ENCODE measurements at places on chromosomes 6 and 20.

- no peak for DNase-seq
Measured at GRCh38 chr6:125554456-125554855, 195.0 kb upstream of the HEY2 start.

DNA sequence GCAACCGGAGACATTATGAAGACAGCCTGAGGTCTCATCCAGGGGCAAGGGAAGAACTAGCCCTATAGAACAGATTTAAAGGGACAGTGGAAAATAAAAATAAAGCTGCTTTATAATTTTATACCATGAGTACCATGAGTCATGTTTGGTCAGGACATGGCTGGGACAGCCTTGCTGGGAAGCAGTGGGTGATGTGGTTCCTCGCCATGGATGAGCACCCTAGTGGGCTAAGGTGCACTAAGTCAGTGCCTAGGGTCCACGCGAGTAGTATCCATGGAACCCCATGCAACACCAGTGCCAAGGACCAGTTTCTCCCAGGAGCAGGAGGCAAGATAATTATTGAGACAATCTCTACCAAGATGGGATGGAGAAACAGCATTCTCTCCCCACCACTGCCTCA is 33.4 kb upstream of the ELMO2 start:
- no peak for DNase-seq

GRCh38 chr6:143611580-143611979 is 66.2 kb upstream of the PHACTR2 start:
- DNase-seq: no peak

- no peak for DNase-seq
Measured at GRCh38 chr20:1838556-1839279, 56.5 kb upstream of the SIRPA start.

DNA sequence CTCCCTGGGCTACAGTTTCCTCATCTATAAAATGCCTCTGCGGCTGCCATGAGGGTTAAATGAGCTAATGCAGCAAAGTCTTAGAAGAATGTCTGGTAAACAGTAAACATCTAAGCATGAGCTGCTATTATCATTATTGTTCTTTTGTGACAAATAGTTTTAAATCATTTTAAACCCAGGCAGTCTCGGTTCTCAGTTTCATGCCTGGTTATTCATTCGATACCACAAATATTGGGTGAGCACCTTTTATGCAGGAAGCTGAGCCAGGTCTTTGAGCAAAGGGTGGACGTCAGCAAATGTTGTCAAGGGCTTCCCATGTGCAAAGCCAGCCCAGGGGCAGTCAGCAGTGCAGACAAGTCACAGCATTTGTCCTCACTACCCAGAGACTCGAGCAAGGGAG is 128.7 kb downstream of the NFATC2 start:
- no peak for DNase-seq

DNA sequence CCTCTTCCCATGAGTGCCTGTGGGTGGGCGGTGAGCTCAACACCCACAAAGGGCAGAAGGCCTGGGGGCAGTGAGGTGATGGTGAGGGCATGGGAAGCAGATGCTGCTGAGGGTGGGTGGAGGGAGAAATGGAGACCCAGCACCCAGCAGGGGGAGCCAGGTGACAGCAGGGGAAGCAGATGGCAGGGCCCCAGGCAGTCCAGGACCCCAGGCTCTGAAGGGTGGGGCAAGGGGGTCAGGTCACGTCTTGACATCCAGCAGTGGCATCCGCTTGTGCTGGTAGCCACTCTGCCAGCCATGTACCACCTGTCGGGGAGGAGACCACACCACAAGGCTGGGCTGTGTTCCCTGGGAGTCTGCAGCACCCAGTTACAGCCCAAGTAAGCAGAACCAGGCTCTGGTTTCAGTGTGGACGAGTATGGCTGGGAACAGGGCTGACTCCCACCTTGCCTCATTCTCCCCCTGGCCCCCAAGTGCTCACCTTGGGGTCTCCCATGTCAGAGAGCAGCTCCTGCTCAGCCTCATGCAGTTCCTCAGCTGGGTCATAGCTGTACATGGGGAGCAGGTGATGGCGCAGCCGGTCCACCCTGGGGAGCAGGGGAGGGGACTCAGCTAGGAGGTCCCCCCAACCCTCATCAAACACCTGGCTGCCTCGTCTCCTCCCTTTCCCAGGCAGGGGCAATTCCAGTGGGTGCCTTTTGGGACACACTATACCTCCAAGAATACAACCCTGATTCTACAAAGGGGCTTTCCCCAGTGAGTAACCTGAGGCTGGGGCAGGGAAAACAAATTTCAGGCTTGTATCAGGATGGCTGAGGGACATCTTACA is 2.0 kb downstream of the SMIM29 start:
- no peak for DNase-seq

GRCh38 chr6:52735071-52735470 is 28.2 kb downstream of the GSTA2 start:
- DNase-seq: no peak

DNA sequence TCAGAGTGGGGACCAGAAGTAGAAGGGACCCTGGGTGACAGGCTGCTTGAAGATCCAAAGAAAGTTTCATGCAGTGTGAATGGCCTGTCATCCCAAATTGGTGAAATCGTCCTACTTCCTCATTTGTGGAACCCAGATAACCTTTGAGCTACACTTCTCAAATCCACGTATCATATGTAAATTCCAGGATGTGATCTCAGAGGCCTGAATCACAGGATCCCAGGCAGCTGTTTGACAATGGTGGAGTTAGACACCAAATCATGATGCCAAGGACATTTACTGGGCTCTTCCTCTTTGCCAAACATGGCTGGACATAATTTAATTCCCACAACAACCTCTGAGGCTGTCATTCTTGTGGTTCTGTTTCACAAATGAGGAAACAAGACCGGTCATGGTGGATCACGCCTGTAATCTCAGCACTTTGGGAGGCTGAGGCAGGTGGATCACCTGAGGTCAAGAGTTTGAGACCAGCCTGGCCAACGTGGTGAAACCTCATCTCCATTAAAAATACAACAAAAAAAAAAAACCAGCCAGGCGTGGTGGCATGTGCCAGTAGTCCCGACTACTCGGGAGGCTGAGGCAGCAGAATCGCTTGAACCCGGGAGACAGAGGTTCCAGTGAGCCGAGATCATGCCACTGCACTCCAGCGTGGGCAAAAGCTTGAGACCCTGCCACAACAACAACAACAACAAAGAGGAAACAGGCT is 39.9 kb upstream of the TTPAL start:
- DNase-seq: no peak

DNA sequence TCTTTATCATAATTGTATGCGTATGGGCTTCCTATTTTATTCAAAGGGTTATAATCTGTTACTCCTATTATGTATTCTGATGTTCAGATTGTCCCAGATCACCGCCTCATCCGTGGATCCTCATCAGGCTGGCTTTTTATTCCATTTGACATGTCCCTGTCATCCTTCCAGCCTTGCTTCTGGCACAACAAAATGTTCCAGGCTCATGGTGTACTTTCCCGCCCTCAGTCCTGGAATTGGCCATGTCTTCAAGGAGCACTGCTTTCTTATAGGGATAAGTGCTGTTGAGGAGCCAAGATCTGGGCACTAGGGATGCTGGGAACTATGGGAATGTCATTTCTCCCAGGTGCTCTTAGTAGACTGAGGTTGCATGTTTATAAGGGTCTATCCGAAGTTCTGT is 207.8 kb downstream of the JARID2 start:
- no peak for DNase-seq

DNA sequence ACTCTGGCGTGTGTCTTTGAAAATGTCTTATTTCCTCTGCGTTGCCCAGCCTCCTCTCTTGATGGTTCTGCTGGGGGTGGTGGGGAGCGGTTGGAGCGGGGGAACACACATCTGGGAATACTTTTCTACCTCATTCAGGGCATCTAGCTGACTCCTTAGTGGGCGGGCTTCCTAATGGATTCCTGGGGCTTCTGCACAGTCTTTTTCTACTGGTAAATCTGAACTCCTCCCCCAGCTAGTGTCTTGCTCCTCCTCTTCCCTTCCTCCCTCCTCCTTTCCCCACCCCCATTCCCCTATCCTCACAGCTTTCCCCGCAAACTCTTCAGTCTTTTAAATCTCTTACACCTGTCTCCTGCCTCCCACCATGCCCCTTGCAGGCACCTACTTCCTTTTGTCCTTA is 74.4 kb downstream of the PRL start:
- no peak for DNase-seq

- DNase-seq: no peak
Measured at GRCh38 chr6:145733810-145734209, 1.5 kb downstream of the EPM2A start.

DNA sequence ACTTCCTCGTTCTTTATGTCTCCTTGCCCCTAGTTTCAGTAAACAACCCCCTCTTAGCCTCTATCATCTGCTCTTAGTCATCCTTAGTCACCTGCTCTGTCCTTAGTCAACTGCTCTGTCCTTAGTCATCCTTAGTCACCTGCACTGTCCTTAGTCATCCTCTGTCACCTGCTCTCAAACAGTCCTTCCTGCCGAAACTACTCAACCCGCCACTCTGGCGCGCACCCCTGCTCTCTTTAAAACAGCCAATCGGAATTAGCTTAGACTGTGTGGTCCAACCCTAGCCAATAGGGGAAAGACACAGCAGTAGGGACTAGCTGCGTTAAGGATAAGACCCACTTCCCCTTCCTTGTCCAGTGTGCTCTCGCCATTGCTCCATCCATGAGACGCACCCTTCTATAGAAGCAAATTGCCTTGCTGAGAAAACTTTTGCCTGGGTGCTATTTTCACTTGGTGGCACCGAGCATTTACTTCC is 73.9 kb downstream of the BACH2 start:
- no peak for DNase-seq

DNA sequence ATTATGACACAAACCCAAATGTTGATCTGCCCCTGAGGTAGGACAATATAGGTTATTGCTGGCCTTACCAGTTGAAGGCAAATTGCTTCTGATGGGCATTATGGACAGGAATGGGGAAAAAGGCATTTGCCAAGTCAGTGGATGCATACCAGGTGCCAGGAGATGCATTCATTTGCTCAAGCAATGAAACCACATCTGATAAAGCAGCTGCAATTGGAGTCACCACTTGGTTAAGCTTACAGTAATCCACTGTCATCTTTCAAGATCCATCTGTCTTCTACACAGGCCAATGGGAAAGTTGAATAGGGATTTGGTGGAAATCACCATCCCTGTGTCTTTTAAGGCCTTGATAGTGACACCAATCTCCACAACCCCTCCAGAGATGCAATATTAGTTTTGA is 648.6 kb downstream of the COL12A1 start:
- no peak for DNase-seq

Measured in hepatic stellate cell (primary cell).